ENCODE measurements at places on chromosomes 16 and 17.

GRCh38 chr17:69857412-69857835 lies 217.6 kb upstream of the KCNJ16 start:
- no peak for DNase-seq

DNA sequence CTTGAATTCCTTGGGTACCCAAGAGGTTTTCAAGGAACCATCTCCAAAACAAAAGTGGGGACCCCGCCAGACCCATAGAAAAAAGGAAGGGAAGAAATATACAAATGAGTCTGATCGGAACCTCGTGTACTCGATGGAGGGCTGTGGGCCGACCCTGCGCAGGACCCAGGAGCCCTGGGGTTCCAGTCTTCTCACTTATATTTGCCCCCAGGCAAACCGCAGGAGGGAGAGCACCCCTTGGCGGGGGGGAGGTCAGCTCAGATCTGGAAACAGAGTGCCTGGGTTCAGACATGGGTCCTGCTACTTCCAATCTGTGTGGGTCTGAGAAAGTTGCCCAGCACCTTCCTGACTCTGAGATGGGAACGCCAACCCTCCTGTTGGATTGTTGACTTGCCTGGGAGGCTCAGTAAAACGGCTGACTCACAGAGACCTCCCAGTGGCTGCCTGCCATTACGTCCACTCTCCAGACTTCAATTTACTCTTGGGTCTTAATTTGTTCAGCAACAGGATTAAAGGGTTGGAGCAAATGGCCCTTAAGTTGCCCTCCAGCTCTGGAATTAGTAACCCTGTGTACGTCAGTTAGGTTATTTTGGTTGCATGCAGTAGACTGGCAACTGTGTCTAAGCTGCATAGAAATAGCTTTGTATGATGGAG lies 24.9 kb upstream of the CACNG4 start:
- no peak for DNase-seq

- DNase-seq = no peak
Observed at GRCh38 chr16:89600956-89601355, 12.5 kb upstream of the DPEP1 start.

GRCh38 chr17:45230787-45231480 lies 9.2 kb downstream of the FMNL1 start:
- DNase-seq = no peak

GRCh38 chr17:80861892-80862291 lies 129.7 kb upstream of the CHMP6 start:
- DNase-seq = no peak

DNA sequence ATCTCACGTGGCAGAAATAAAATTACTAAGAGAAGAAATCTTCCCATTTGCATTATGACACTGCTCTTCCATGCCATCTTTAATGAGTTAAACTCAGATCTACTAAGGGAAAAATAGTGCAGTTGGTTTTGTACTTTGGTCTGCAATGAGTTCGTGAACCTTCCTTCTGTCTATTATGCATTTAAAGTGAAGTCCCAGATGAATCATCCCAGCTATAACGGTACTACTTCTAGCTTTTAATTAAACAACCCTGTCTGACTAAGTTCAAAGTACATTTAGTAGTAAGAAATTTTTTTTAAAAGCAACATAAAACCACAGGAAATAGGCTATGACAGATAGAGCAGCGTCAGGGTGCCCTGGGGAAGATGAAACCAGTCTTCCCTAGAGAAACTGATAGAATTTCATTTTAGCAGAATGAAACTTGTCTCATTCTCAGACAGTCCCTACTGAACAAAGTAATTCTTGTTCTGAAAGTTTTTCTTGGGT lies 1.8 kb downstream of the TMIGD1 start:
- no peak for DNase-seq

- DNase-seq = no peak
Observed at GRCh38 chr16:23852794-23853562, 17.2 kb downstream of the PRKCB start.

DNA sequence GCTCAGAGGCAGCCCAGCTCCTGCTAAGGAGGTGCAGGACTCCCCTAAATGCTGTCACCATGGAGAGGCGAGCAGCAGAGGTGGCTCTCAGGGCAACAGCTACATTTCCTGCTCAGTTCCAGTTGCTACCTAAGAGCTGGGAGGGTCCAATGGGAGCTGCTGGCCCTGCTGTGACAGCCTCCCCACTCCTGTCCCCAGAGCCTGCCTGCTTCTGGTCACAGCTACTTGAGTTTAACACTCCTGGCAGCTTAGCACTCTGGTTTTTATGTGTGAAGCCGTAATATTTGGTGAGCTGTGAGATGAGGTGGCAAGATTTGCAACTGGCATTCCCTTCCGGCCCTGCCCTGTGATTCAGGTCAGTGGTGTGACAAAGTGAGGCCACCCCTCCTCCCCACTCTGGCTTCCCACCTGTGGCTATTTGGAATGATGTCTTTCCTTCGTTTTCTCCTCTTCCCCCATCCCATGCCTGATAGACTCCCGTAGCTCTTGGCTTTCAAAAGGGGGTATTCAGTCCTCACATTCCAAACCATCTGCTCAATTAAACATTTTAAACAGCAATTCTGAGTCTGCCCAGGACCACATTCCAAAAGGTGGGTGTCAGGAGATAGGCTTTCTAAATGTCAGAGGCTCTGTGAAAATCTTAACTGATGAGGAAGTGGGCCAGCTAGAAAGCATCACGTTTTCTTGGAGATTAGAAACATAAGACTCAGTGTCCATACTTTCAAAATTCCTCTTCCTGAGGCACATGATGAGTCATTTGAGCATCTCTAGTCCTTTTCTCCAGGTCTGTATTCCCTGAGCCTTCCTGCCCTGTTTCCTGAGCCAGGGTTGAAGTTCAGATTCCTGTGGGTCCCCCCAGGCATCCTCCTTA lies 42.6 kb upstream of the SKAP1 start:
- DNase-seq = no peak

- DNase-seq = no peak
Observed at GRCh38 chr16:13441675-13442074, 478.3 kb upstream of the ERCC4 start.

GRCh38 chr17:27741361-27741861 lies 58.9 kb downstream of the NOS2 start:
- DNase-seq = no peak

GRCh38 chr16:15533386-15533785 lies 99.0 kb downstream of the BMERB1 start:
- no peak for DNase-seq

GRCh38 chr17:2086306-2086705 lies 31.4 kb downstream of the HIC1 start:
- no peak for DNase-seq

DNA sequence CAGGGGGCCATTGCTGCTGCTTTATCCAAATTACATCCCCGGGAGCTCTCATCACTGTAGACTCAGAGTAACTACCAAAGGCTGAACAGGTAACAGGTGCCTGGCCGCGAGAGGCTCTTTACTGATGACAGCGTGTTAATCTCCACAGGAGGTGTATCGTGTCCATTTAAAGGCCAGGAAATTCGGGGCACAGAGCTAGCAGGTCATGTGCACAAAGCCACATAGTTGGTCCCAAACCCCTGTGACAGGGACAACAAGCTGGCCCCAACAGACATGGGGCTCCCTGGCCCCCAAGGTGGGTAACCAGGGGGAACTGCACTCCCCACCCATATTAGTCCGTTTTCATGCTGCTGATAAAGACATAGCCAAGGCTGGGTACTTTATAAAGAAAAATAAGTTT lies 55.3 kb upstream of the RBFOX3 start:
- DNase-seq = no peak

GRCh38 chr16:25905810-25906209 lies 214.1 kb downstream of the HS3ST4 start:
- no peak for DNase-seq

- DNase-seq = no peak
Observed at GRCh38 chr17:64196601-64197000, 66.5 kb downstream of the TEX2 start.

GRCh38 chr16:3234543-3234856 lies 458 bp downstream of the ZNF200 start:
- no peak for DNase-seq

Data from stimulated activated CD8-positive, alpha-beta memory T cell treated with anti-CD3 and anti-CD28 coated beads, Interleukin-4, amount 100 ng/mL, for 1 hour (primary cell).